ENCODE measurements at places on chromosomes 7 and 10.

GRCh38 chr10:70379581-70380176 lies 2.7 kb downstream of the LRRC20 start:
- DNase-seq = no peak

DNA sequence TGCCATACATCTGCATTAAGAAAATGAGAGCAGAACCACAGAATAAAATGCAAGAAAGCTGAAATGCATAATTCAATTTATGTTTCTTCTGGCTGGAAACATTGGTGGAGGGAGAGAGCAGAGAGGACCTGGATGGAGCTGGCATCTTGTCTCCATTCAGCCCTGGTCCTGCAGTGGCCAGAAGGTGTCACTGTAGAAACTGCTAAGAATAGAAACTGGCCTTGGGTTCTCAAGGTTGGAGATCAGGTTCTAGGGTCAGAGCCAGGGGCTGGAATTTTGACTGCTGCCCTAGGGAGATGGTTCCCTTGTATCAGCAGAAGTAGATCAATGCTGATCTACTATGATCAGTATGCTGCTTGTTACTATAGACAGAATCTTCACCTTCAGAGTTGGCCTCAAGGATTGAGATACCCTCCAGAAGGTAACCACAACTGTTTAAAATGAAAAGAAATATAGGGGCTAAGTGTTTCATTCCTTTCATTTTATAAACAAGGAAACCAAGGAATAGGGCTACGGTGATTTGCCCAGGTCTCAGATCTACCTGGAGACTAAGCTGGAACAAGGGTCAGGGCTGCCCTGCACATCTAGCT lies 13.1 kb downstream of the TAS2R41 start:
- DNase-seq = no peak

DNA sequence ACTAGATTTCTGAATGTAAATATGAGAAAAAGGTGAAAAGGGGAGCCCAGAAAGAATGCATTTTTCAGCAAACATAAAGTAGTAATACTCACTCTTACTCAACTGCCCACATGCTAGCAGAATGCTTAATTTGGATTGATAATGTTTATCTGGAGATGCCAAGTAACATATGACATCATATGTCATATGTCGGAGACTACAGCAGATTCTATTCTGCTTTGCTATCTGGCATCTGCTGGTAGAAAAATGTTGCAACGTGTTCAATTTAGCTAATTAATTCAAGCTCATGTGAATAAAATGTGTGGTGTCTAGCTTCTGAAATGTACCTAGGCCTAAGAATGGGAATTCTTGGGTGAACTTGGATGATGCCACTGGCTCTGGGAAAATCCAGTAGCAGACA lies 4.5 kb downstream of the BBIP1 start:
- DNase-seq = no peak

DNA sequence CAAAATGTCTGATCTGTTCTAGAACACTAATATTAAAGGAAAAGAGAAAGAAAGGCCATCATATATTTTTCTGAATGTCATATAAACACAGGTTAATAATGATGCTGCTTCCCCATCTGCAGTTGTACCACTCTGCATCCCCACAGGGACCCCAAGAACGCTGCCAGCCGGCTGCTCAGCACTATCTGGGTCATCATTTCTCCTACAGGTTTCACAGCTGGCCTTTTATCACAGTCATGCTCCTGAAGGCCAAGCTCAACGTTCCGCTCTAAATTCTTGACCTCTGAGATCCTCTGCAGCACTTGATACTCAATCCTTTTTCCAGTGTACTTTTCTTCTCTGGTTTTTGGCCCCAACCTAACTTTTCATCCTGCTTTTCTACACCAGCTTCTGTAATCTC lies 4.8 kb downstream of the IDI1 start:
- no peak for DNase-seq

DNA sequence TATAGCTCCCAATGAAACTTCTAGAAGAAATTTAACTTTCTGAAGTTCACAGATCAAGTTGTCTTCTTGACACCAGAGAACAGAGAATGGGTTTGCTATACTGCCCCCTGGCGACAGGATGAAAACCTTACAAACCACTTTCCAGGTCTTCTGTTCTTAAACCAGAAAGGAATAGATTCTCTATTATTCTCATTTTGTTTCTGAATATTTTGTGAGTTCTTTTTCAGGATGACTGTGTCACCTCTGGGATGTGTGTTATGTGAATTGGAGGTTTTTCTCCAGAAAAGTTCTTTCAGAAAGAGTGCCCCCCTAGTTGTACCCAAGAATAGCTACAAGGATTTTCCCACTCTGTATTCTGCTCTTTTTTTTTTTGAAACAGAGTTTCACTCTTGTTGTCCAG lies 6.3 kb downstream of the IFT22 start:
- DNase-seq = peak; percentile 41

GRCh38 chr7:24545215-24545614 lies 28.0 kb upstream of the PALS2 start:
- no peak for DNase-seq

DNA sequence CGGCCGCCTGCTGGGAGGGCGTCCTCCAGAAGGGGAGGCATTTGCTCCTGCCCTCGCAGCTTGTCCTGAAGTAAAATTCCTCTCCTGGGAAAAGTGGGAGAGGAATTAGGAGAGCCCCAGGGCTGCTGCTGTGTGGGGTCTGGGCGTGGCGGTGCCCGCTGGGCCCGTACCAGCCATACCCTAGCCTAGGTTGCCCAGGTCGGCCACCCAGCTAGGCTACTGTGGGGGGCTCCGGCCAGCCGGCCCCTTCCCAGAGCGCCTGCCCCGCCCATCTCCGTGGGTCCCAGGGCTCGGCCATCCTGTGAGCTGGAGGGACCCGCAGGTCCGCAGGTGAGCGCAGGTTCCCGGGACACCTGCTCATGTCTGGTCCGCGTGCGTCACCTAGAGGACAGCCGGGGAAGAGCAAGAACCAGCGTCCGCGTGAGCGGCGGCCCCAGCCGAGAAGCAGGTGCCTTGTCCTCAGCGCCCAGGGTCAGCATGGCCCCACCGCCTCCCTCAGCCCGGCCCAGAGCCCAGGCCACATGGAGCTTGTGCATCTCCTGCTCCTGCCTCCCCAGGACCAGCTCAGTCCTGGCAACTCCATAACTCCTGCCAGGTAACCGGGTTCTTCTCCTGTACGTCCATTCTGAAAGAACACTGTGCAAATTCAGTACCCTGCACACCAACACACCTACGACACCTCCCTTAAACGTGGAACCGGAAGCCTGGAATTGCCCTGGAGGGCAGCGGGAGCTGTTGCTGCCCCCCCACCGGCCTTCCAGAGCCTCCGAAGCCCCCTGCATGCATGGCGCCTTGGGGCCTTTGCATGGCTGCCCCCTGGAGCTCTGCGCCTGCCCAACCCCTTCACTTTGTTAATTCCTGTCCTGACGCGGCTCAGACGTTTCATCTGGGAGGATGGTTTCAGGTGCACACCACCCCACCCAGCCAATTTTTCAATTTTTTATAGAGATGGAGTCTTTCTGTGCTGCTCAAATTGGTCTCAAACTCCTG lies 22.8 kb upstream of the FOXL3 start:
- DNase-seq = no peak

GRCh38 chr10:32471232-32471631 lies 25.3 kb downstream of the CCDC7 start:
- no peak for DNase-seq

- DNase-seq = peak; percentile 30
Observed at GRCh38 chr10:5645375-5645774, 21.0 kb downstream of the ASB13 start.

DNA sequence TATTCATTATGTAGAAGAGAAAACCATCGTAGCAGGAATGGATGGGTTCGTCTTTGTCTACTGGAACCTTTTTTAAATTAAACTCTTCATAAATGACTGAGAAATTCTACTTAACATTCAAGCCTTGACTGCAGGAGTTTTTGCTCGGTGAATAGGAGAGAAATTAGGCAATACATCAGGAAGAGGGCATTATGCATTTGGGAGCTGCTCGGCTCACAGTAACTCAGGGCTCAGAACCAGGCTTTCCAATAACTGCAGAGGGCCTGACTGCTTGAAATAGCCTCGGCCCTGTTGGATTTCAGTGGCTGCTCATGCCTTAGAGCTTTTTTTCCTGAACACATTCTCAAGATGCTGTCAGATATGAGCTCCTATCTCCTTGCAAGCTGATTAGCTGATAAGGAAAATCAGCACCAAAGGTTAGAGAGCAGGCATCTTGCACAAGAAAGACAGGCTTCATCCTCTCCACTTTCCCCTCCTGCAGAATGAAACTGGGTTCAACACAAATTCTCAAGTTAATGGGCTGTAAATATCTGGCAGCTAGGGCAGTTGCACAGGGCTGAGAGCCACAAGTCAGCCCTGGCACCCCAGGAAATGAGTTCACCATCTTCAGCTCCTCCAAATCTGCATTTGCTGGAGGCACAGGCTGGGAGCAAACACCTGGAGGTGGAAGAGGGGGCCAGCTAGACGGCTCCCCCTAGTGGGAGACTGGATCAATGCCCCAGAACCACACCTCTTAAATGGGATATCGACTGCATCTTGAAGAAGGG lies 24.3 kb downstream of the TECTB start:
- DNase-seq = no peak

DNA sequence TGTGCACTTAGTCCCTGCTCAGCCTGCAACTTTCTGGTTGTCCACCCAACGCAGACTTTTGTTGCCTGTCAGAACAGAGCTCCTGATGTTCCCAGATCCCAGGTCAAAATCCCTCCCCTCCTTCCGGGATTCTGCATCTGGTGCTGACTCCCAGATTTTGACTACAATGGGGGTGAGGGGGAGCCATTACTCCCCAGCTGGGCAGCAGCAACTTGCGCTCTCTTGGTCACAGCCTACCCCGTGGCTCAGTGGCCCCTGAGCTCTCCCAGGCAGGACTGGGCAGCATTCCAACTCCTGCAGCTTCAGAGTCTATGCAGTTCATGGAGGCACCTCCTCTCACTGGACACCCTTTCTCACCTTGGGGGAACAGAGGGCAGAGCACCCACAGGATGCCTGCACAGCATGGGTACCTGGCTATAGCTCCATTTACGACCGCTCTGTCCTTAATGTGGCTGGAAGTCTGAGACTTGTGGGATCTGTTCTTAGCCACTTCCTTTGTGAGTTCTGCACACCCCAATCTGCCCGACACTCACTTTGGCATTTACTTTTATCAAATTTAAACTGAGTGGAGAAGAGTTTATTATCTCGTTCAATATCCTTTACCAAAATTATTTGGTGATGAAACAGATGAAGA lies 545.5 kb upstream of the MGMT start:
- DNase-seq = no peak

- DNase-seq = no peak
Observed at GRCh38 chr10:102310361-102311024, 65.2 kb downstream of the GBF1 start.

- DNase-seq = no peak
Observed at GRCh38 chr7:131502810-131503508, 53.5 kb downstream of the PODXL start.

- peak; percentile 49 for DNase-seq
Observed at GRCh38 chr7:17769918-17770317, 170.4 kb downstream of the SNX13 start.

- no peak for DNase-seq
Observed at GRCh38 chr10:89591796-89592271, 53.2 kb downstream of the PANK1 start.

DNA sequence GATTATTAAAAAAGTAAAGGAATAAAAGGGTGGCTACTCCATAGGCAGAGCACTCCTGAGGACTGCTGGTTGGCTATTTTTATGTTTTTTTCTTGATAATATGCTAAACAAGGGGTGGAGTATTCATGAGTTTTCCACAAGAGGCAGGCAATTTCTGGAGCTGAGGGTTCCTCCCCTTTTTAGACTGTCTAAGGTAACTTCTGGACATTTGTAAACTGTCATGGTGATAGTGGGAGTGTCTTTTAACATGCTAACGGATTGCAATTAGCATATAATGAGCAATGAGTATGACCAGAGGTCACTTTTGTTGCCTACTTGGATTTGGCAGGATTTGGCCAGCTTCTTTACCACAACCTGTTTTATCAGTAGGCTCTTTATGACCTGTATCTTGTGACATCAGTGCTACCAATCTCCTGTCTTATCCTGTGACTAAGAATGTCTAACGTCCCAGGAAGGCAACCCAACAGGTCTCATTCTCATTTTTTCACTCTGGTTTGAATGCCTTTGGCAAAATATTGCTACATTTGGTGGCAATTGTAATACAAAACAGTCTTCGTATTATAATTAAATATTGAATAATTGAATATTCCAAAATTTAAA lies 587.8 kb upstream of the POM121L12 start:
- no peak for DNase-seq

GRCh38 chr10:63703113-63703670 lies 182.0 kb downstream of the REEP3 start:
- peak; percentile 52 for DNase-seq

DNA sequence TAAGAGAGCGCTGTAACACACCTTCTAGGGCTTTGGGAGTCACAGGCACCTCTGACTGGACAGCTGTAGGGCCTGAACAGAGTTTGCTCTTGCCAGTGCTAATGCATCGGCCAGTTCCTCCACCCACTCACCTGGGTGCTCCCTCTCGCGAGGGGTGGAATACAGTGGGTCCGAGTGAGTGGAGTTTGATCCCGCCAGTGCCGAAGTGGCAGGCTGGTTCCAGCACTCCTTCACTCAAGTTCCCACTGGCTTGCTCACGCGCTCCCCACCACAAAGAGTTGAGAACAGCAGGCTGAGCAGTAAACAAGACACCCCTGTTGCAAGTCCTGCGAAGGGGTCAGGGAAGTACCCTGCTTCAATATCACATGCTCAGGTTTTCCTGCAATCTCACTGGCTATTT lies 91.8 kb downstream of the SNX13 start:
- DNase-seq = no peak

DNA sequence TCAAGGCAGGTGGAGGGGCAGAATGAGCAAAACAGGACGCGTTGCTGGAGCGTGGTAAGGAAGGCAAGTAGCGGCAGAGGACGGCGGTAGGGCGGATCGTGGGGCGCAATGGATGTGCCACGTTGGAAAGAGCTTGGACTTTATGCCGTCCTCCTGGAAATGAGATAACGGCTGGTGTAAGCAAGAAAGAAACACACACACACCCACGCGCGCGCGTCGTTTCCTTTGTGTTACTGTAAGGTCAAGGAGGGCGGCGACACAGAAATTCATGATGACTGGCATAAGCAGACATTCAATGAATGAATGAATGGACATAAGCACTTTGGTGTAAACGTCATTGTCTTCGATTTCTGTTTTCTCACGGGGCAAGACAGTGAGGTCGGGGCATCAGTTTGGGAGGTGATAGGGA lies 683 bp upstream of the ENTPD7 start:
- DNase-seq = peak; percentile 29
